ENCODE measurements at places on chromosomes 12 and 14.
A peak's percentile ranks its signal among the peaks of the same experiment; 100 is the strongest.

DNA sequence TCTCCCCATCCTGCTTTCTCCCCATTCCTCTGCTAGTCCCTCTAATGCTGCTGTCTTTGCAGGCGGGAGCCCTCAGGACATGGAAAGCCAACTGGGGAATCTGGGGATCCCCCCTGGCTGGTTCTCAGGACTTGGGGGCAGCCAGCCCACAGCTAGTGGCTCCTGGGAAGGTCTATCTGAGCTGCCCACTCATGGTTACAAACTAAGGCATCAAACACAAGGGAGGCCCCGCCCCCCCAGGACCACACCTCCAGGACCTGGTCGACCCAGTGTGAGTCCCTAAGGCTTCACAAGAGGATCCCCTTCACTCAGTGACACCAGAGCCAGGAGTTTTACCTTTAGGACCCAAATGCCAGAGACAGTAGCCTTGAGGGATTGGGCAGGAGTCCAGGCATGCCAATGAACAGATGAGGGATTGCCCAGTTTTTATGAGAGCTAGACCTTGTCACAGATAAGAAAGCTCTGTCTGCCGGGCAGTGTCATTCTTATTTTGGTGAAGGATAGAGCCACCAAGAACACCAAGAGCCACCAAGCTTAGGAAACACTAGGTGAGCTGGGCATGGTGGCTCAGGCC is 8.0 kb upstream of the CPNE6 start:
- no peak for DNase-seq

DNA sequence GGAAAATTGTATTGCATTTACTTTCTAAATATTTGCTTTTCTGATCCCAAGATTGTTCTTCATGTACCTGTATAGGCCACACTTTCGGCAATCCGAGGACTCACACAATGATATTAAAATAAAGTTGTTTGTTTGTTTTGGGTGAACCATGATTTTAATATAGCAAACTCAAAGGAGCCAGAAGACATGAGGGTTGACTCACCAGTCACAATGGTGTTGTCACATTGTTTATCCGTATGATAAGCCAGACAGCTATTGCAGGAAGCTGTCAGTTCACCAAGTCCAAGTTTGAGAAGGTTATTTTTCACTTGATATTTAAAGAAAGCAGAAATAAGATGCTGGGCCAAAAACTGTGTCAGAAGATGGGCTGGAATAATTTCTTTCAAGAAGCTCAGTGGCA is 67.1 kb upstream of the CPM start:
- DNase-seq, result no peak

DNA sequence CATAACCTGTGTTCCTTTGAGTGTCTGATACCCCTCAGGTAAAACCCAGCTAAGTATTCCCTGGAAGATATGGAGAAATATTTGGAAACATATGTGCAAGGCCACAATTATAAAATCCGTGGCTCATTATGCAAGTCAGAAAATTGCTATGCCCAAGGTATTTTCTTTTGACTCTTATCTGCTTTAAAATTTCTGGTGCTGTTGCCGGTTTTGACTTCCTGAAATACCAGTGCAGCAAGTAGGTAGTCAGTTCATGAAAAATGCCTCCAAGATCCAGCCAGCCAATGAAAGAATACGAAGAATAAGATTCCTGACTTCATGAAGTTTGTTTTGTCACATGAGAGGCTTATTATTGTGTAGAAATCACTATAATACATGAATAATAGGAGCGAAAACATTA is 20.2 kb upstream of the FUT8 start:
- peak; percentile 74 for DNase-seq

DNA sequence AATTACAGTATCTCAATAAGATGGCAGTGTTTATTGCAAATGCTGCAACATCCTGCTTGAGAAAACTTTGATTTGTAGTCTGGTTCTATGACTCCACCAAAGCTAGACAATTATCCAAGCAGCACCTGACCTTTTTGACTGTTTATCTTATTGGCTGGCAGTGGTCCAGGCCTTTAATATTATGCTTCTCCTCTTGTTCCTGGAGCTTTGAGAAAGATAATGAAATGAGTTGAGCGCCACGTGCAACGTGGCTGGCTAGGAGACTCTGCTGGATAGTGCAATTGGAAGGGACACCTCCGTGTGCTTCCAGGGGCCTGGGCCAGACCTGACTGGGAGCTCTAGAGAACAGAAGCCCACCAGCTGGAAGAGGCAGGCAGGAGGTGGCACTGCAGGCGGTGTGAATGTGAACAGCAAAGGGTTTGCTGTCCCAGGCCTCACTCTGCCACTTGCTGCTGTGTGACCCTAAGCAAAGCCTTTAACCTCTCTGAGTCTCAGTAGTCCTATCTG is 349.3 kb downstream of the CACNA1C start:
- DNase-seq, result no peak

- peak; percentile 64 for DNase-seq
Measured at GRCh38 chr12:132433641-132434395, 56.1 kb upstream of the FBRSL1 start.

GRCh38 chr12:45518291-45519235 is 210.9 kb upstream of the ARID2 start:
- DNase-seq, result no peak

DNA sequence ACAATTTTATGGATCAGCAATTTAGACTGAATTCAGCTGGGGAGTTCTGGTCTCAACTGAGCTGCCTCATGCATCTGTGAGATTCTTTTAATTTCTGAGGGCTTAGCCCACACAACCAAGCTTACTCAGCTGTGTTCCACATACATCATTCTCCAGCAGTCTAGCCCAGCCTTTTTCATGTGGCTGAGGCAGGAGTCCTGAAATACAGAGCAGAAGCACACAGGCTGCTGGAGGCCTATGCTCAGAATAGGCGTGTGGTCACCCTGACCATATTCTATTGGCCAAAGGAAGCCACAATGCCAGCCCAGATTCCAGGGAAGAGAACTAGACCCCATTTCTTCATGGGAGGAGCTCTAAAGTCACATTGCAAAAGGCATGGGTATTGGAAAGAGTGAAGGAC is 72.3 kb upstream of the DHRS4 start:
- no peak for DNase-seq

DNA sequence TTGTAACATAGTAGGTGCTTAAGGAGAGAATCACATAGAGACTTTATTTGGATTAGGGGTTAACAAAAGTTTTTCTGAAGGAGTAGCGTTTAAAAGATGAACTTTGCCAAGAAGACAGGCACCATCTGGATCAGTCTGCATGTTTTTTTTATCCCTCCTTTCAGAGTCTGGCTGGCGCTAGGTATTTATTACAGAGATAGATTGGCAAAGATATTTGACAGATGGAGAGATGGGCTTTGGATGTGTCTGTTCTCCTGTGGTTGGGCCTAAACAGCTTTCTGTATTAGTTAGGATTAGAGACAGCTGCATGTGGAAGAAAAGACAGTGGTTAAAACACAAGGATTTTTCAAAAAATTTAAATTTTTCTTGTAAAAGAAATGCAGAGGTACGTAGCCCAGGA is 133.9 kb downstream of the C12orf75 start:
- DNase-seq, result no peak

GRCh38 chr12:88416786-88417185 is 163.5 kb downstream of the KITLG start:
- no peak for DNase-seq

DNA sequence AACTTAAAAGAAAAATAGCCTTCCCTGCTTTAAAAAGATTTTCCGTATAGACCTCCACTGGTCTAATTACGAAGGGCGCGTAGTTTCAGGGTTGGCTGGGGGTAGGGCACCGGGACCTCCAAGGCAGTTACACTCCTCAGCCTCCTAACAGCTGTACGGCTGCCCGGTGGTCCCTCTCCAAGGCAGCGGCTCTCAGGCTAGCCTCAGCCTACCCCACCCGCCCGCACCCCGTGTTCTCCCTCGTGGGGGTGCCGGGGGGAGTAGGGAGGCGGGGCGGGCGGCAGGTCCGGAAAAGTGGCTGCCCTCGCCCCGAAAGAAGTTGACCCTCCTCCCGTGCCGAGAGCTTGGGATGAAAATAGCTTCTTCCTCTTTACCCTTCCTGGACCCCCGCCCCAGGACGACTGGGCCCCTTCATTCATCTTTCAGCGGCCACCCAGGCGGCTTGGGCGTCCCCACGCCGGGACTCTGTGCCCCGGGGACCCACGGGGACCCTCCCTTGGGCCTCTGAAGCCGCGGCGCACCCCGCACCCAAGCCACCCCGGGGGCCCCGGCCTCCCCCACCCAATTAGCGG is 991 bp upstream of the RCOR1 start:
- peak; percentile 47 for DNase-seq

GRCh38 chr14:76203086-76204001 is 51.6 kb downstream of the GPATCH2L start:
- DNase-seq, result peak; percentile 59

GRCh38 chr12:68111995-68112394 is 47.5 kb downstream of the IFNG start:
- no peak for DNase-seq

DNA sequence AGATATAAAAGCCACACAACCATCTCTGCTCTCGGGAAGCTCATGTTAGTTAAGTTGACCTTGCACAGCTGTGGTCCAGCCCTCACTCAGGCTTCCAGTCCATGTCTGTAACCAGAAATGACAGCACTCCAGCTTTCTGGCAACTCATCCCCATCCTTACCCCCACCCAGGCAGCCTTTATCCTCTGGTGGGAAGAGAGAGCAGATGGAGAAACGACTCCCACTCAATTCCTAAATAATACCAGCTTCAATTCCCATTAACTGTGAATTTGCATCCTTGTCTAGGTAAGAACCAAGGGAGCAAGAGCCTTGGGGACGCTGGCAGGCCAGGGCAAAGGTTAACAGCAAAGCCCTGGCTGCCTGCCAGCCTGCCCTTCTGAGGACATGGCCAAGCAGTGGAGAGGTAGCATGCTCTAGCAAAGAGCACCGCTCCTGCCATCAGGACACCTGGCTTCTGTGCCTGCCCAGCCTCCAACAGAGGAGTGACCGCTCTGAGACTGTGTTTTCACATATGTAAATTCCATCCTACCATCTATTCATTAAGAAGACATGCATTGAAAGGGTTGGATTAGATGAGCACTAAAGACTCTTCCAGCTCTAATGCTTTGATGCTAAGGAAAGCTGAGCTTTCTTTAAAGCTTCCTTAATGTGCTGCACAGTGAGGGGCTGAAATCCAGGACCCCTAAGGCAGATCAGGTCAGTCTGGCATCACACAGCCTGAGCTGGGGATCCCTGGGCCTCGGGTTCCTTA is 236.1 kb downstream of the GRIN2B start:
- DNase-seq, result no peak

GRCh38 chr12:76038176-76038575 is 6.6 kb upstream of the PHLDA1 start:
- no peak for DNase-seq

DNA sequence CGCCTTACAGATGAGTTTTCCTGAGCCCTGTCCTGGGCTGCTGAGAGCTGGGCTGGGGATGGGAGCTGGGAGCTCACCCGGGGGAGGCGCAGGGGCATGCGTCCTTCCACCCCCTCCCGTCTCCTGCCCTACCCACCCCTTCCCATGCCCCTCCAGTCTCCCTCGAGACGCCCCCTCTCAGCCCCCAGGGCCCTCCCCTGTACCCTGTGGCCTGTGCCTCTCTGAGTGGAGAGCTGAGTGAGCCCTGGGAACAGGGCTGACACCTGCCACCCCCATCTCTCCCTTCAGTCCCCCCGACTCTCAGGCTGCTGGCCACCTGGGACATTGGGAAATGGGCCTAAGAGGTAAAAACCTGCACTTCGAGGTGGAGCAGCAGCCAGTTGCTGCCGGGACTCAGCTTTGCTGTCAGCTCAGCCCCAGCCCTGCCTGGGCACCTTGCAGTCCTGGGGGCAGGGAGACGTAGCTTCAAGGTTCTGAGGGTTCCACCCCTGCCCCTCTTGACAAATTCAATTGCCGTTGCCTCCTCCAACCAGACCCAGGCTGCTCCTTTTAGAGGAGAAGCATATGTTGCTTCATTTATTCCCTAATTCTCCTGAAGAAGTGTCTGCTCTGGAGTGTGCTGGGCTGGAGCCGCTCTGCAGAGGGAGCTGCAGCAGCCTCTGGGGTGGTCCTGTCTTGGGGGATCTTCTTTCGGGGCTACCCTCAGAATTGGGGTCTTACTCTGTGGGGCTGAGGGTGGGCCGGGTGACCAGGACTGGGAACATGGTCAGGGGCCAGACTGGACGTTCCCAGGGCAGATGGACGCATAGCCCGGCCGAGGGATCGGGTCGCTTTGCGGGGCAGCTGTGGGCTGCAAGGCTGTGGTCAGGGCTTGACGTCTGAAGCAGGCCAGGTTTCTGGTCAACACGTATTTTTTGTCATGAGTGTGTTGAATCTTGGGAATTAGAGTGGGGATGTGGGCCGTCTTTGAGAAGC is 141.4 kb downstream of the ADGRD1 start:
- DNase-seq, result peak; percentile 26

GRCh38 chr14:70339039-70339438 is 20.4 kb downstream of the COX16 start:
- DNase-seq, result no peak

- no peak for DNase-seq
Measured at GRCh38 chr14:20614038-20614840, 23.1 kb upstream of the RNASE12 start.

DNA sequence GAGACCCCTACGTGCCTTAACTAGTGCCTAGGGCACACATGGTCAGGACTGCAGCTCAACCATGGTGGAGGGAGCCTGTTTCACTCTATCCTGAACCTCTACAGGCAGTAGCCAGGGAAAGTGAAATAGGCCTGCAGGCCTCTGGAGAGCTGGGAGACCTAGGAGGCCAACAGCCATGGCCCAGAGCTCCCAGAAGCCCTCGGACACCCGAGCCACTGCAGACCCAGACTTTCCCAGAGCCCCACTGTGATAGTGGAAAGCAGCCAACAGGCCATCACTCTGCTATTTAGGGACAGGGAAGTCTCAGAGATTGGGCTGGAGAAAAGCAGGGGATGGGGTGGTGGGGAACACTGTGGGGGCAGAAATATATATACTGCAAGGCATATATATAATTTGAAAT is 56.5 kb upstream of the ZFP36L1 start:
- DNase-seq, result no peak

DNA sequence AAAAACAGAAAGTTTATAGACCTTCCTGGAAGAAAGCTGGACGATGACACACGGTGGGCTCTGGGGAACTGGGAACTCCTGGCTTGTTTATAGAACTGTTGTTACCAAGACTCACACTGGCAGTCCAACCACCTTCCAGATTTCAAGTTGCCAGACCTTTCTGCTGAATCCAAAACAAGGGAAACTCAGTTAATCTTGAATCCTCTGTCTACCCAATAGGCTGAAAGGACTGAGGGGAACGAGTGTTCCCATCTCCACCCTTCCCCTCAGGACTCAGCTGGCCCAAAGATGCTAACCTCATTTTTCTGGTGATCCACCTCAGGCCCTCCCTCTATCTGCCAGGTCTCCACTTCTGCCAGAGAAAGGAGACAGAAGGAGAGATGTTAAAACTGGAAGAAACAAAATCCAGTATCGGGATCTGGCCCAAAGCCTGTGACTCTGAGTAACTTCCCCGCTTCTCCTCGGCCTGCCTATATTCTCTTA is 231.4 kb downstream of the ANO2 start:
- no peak for DNase-seq

DNA sequence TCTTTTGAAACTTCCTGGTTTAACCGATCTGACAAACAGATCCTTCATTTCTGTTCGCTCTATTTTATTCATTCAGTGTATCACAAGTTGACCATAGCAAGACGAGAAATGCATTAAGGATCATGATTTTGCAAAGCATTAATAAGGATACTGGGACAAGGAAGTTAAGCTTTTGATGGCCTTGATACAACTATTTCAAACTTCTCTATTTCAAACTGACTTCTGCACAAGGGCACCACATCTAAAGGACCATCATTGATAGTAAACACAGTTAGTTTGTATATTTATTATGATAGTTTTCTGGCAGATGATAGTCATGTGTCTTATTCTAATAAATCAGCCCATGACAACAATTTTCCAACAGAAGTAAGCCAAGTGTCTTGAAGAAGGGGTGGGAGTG is 25.8 kb upstream of the PLXNC1 start:
- DNase-seq, result no peak
